ENCODE measurements at places on chromosomes 7 and 10. TPM values are rescaled to one million over a fixed set of nuclear protein-coding genes. Genes with fewer than 3 reads are reported as not detected.

GRCh38 chr10:76456197-76456596 lies 1024.8 kb downstream of the LRMDA start:
- no peak for DNase-seq

DNA sequence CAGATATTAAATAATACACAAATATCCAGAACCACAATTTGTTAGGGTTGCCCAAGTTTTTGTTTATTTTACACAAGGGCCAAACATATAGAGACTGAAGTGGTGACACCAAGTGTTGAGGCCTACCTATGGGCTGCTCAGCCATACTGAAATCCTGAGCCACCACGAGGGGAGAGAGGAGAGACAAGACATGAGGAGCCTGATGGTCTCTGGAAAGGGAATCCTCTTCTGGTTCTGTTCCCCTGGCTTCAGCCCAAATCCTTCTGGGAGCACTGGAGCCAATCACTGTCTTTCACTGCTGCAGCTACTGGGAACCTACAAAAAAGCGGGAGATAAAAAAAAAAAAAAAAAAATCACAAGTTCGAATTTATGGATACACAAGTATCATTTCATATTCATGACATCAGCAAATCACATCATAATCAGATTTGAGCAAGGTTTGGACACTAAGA lies 1.9 kb downstream of the SKIDA1 start:
- no peak for DNase-seq

GRCh38 chr7:26691406-26691805 lies 173.0 kb downstream of the SKAP2 start:
- no peak for DNase-seq

Gene HOXA10
- total RNA-seq: not detected

- no peak for DNase-seq
Measured at GRCh38 chr10:77289027-77289501, 348.5 kb downstream of the KCNMA1 start.

Gene PRTFDC1
- 1.5 TPM for total RNA-seq

DNA sequence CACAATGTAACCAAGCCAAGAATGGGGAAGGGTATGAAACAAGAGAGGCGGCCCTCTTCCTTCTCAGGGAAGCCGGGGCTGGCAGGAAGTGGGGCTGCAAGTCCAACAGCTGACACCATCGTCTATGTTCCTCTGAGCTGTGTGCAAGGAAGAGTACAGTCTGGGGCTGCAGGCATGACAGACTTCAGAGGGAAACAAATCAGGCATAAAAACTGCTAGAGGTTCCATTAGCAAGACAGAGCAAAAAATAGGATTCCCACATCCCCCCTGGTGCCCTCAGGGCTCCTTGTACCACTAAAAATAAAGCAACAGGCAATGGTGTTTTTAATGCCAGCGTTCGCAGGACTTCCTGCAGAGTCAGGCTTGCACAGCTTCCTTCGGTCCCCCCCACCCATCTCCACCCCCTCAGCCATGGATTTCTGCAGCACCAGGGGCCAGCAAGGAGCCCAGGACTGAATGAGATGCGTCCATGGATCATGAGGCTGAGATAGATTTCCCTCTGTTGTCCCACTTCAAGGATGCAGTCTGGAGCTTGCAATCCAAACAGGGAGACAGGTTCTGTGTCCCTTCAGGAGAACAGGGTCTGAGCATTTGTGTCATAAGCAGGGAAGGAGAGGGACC lies 34.6 kb downstream of the KCNMA1 start:
- DNase-seq: no peak

Gene ZNF680
- total RNA-seq: 9.2 TPM

All from CD8-positive, alpha-beta memory T cell (primary cell).